Tibial nerve (tissue), 4 donors: ENCODE measurements at places on chromosomes 5 and 9.

- H3K4me1 ChIP-seq, result peaks cover 22% of the 10 kb centered on the region
- H3K27ac ChIP-seq, result peak overlapping the region; percentile 97
- no peaks in the 10 kb centered on the region for H3K27me3 ChIP-seq
- no peak for DNase-seq
- no peaks in the 10 kb centered on the region for H3K36me3 ChIP-seq
Observed at GRCh38 chr5:55993731-55994494, 850 bp downstream of the IL6ST start.

DNA sequence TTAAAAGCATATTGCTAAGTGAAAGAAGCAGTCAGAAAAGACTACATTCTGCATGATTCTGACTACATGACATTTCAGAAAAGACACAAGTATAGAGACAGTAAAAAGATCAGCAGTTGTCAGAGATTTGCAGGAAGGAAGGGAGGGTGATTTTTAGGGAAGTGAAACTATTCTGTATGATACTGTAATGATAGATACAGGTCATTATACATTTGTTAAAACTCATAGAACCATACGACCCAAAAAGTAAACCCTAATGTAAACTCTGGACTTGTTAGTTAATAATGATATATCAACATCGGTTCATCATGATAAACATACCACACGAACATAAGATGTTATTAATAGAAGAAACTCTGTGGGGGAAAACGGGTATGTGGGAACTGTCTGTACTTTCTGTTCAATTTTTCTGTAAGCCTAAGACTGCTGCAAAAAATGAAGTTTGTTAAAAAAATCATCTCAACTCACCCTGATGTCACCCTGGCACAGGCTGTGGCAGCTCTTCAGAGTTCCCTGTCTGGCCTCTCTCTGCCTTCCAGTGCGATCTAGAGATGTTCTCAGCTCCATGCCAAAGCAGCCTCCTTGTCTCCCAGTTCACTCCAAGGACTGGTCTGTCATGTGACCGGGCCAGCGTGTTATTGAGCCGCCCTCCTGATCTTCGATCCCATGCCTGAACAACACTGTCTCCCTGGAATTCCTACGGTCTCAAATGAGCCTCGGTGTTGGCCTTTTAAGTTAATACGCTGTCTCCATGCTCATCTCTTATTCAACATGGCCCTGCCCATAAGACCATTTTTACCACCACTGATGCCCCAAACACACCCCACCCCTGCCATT is 35.4 kb downstream of the PRLR start:
- no peaks in the 10 kb centered on the region for H3K27me3 ChIP-seq
- H3K4me1 ChIP-seq, result no peaks in the 10 kb centered on the region
- no peaks in the 10 kb centered on the region for H3K36me3 ChIP-seq
- H3K27ac ChIP-seq, result no peak overlapping the region
- no peak overlapping the region for H3K4me3 ChIP-seq

DNA sequence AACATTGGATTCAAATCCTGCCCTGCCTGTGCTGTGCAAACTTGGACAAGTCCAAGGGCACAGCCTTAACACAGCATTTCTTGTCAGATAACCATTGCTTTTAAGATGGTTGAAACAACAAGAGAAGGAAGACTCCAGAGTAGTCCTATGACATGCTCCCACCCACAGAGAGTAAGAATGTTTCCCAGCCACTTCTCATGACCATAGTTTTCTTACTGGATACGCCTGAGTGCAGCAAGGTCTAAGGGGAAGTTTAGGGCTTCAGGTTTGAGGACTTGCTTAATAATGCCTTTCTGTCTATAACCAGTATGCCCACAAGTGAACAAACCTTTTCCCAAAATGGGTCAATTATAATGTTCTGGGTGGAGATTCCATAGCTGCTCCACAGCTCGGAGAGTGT is 126.4 kb downstream of the SLF1 start:
- H3K4me1 ChIP-seq, result no peaks in the 10 kb centered on the region
- H3K36me3 ChIP-seq, result no peaks in the 10 kb centered on the region
- no peak overlapping the region for H3K27ac ChIP-seq

DNA sequence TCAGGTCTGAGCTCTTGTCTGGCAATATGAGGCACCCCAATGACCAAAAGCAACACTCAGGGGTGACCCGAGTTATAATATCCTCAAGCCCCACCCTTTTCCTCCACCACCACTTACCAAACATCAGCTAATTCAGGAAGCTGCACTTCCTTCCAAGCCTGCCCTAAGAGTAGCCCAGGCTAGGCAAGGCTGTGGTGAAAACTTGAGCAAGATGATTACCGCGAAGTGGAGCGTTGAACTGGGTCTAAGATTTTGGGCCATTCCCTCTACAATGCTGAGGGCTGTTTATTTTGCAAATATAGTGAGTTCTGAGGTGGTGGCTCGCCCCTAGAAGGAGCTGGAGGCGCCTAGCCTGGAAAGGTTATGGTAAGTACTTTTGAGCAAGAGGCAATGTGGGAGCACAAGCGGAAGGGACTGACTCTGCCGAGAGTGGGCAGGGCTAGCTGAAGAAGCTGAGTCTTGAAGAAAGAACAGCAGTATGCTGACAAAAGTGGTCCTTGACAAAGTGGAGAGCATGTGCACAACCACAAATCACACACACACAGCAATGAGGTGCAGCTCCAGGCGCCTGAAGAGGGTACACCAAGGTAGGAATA is at the start of gene HK3:
Gene HK3, minus strand, starts transcription at position 51 of the 596 bp plus-strand sequence. CDS start 3,187 bp downstream, outside the sequence.
- H3K27me3 ChIP-seq, result no peaks in the 10 kb centered on the region
- H3K27ac ChIP-seq, result no peak within 1 kb of the TSS
- H3K36me3 ChIP-seq, result no peaks in the 10 kb centered on the region
- peaks cover 5% of the 10 kb centered on the region for H3K4me1 ChIP-seq
- no peak for DNase-seq

GRCh38 chr9:114385397-114386181 is 2.2 kb downstream of the AKNA start:
- peak overlapping the region; percentile 93 for H3K27ac ChIP-seq
- no peak overlapping the region for H3K4me3 ChIP-seq
- DNase-seq, result peak; percentile 35
- H3K36me3 ChIP-seq, result no peaks in the 10 kb centered on the region
- H3K4me1 ChIP-seq, result peaks cover 70% of the 10 kb centered on the region
- no peaks in the 10 kb centered on the region for H3K27me3 ChIP-seq
